ENCODE measurements at places on chromosomes 2 and 18.

DNA sequence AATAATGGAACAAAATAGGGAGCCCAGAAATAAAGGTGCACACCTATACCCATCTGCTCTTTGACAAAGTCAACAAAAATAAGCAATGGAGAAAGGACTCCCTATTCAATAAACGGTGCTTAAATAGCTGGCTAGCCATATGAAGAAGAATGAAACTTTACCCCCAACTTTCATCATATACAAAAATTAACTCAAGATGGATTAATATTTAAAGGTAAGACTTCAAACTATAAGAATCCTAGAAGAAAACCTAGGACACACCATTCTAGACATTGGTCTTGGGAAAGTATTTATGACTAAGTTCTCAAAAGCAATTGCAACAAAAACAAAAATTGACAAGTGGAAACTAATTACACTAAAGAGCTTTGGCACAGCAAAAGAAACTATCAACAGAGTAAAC, 139.1 kb downstream of the DNAH7 start:
- DNase-seq: no peak

DNA sequence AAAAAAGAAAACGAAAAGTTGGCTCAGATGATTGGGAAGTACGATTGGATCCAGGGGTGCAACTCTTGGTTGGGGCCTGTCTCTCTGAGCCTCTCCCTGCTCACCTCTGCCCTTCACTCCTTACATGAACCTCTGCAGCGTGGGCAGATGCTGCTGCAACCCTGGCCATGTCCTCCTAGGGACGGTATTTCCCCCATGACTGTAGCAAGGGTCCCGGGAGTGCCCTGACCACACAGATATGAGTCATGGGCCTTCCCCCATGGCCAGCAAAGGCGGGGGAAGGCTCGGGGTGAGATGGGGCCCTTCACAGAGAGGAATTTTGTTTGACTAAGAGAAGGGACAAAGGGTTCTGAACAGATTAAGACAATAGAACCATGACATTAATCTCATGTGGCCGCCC, 129.0 kb downstream of the NCK2 start:
- DNase-seq: no peak

DNA sequence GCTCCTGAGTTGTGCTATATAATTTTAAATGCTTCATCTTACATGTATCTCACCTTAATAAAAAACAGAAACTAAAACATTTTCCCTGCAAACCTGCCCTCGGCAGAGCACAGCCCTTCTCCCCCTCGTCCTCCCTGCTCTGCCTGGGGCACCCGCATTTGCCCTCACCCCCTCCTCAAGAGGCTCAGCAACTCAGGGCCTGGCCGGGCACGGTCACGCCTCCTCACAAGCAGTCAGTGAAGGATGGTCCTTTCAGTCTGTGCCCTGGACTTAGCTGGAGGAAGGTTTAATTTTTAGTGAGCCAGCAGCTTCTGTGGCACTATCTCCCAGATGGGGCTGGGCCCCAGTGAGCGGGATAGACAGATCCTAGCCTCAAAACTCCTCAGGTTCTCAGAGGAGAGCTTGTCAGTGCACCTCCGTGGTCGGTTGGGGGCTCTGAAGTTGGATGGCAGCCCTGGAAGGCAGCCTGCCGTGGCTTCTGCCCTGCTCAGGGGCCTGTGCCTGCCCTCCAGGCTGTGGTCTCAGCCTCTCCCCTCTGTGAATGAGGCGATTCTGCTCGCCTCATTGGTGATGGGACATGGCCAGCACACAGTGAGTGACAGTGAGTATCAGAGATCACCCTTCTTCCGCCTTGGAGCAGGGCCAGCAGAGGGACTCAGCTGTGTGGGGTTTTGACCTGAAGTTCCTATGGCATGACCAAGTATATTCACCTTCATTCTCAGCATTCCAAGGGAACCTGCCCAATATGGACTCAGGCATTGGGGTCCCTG, 56.3 kb upstream of the AFF3 start:
- DNase-seq: no peak

DNA sequence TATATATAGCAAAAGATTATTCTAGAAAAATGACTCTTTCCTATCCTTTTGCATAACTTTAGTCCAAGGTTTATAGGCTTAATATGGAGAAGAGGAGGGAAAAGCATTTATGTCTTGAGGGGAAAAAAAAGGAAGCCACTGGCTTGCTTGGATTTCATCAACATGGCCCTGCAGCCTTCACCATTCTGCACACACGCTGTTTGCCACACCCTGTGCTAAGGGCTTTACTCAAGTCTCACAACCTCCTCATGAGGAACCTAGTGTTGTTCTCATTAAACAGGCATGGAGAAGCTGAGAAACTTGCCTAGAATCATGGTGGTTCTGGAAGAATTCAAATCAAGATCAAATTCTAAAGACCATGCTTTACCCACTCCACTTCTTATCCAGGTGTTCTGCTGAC, 117.3 kb upstream of the TTC39C start:
- DNase-seq: no peak

- DNase-seq: no peak
Measured at GRCh38 chr2:241067501-241068135, 34.5 kb downstream of the MTERF4 start.

- DNase-seq: no peak
Measured at GRCh38 chr2:27126252-27126710, 2.7 kb downstream of the ABHD1 start.

GRCh38 chr18:32634876-32635431, 137.9 kb downstream of the KLHL14 start:
- DNase-seq: no peak

DNA sequence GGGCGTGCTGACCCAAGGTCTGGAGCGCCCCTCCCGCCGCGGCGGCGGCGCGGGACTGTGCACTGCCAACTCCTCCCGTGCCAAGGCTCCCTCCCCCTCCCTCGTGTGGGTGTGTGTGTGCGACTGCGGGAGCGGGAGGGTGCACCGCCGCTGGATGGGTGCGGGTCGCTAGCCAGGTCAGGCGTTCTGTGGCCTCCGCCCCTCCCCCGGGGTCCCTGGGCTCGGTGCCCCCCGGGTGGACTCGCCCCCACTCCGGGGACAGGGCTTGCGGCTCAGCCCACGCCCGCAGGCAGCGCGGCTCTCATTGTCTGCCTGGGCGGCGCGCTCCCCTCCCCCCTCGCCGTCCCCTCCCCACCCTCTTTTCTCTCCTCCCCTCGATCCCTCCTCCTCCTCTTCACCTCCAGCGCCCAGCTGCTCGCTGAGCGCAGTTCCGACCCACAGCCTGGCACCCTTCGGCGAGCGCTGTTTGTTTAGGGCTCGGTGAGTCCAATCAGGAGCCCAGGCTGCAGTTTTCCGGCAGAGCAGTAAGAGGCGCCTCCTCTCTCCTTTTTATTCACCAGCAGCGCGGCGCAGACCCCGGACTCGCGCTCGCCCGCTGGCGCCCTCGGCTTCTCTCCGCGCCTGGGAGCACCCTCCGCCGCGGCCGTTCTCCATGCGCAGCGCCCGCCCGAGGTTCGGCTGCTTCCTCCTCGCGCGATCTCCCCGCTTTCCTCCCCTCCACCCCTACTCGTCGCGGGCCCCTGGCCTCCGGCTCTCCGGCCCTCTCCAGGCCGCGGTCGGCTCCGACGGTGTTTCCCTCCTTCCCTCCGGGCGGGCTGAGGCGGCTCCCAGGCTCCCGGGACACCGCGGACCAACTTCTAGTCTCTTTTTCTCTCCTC, at the start of gene GATA6:
Gene GATA6 (plus strand): TSS at position 579 of the 878 bp plus-strand sequence. CDS start 1,556 bp downstream, outside the sequence.
- peak; percentile 45 for DNase-seq

All from AG04449 (cell line).